Esophagus squamous epithelium (tissue), 5 donors: ENCODE measurements at places on chromosomes 16 and 17.

- DNase-seq = no peak
These were observed 83.0 kb downstream of the IRF8 start for GRCh38 chr16:85981826-85982562.

DNA sequence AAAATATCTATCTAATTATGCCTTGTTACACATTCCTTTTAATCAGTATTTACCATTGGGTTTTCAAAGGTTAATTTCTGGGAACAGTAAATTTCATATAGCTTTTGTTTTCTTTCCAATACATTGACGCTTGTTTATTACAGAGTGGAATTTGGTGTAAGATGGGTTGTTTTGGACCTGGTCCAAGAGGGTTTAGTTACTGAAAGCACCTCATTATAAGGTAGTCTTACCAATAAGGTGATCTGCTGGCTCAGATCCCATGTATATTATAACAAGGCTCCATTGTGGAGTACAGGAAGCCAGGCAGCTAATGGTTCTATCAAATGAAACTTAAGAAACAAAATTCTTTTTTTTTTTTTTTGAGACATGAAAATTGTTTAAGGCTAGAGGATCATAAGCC lies 87.3 kb upstream of the NACA2 start:
- no peak for DNase-seq

GRCh38 chr17:69997332-69997731 lies 77.7 kb upstream of the KCNJ16 start:
- no peak for DNase-seq

DNA sequence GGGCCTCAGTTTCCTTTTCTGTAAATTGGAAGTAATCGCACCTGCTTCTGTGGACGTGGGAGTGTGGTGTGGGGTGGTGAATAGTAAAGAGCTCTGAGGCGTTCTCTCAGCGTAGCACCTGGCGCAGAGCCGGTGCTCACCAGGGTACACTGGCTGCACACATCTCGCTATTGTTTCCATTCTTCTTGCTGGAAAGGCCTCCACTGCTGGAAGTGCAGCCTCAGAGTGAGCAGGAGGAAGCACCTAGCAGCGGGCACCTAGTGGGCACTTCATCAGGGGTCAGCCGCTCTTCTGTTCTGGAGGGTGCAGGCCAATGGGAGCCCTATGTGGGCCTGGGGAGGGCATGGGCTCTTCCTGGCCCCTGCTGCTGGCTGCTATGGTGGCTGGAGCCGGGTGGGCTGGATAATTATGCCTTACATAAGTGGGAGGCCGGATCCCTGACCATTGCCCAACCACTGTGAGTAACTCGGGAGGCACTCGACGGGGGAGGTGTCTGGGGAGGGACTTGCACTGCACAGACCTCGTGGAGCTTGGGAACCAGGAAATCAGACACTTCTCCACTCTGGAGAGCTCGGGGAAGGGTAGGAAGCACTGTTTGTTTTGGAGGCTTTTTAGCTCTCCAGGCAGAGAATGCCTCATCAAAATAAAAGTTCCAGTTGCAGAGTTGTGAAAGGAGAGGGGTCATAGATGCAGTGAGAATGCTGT lies 1.7 kb downstream of the MAP2K3 start:
- peak; percentile 64 for DNase-seq

GRCh38 chr17:44759086-44759915 lies 513 bp downstream of the ADAM11 start:
- no peak for DNase-seq

DNA sequence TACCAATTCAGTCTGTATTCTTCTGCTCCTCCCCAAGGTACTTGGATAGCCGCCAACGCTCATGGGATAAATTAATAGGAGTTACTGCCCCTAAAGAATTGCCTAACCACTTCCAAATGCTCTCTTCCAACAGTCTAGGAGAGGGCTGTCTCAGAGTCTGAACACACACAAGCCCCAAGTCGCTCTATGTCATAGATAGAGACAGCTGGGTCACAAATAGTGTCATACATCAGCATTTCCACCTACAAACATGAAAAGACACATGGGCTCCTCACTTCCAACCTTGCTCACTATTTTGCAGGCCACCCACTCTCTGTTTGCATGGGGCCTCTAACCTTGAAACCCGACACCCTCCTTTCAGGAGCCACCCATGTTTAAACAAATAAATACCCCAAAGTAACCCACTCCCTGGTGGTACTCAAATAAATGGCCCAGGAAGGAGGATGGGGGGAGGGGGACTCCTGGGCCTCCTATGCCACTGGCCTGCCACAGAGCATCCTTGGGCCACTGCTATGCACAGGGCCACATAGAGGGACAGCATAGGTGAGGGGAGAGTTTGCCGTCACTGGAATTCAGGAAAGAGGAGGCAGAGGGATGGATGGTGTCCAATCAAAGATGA lies 265.9 kb downstream of the SOX9 start:
- DNase-seq = no peak
